Effector memory CD4-positive, alpha-beta T cell (primary cell): ENCODE measurements at places on chromosomes 5 and 9.

GRCh38 chr5:89080467-89081116, 197.6 kb upstream of the MEF2C start:
- DNase-seq, result no peak

GRCh38 chr9:129697656-129698253, 32.3 kb downstream of the PRRX2 start:
- DNase-seq, result no peak

DNA sequence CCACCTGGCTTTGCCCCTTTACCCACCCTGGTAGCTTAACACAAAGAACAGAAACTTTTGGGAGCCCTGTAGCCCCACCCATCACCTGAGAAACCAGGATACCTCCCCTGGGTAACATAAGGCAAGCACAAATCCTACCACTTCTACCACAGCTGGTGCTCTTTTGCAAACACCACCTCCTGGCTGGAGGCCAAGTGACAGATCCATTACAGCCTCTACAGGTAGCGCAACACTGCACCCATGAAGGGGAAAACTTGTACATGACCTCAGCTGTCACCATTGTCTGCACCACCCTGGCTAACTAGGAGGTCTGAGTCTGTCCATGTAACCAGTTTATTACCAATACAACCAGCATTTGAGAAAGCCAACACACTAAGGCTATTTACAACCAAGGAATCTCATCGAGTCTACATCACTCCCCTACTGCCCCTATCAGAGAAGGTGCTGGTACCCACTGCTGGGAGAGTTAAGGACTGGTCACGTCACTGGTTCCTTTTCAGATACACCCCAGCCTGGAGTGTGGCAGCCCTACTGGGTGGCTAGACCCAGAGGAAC, 128.6 kb downstream of the PJA2 start:
- DNase-seq, result no peak

DNA sequence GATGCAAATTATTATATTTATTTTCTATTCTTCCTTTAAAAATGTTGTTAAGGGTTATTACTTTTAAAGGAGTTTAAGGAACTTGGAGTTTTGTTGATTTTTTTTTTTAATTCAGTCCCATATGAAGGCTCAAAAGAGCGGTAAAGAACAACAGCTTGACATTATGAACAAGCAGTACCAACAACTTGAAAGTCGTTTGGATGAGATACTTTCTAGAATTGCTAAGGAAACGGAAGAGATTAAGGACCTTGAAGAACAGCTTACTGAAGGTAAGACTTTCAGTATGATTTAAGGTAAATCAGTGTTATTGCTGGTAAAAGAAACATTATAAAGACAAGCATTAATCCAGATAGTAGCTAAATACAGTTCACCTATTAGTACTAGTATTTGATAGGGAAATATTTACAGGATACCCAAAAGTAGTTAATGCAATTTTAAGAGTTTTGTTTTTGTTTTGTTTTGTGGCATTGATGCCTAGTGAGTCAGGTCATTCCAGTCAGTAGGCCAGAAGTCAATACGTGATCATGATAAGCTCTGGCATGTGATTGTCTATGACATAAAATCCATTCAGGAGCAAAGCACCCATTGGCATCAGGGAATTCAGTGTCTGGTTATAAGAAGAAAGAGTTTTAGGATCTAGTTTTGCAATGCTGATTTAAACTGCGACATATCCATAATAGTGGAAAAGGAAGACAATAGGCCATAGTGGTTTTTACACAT, 49.2 kb downstream of the CNTRL start:
- DNase-seq, result no peak

DNA sequence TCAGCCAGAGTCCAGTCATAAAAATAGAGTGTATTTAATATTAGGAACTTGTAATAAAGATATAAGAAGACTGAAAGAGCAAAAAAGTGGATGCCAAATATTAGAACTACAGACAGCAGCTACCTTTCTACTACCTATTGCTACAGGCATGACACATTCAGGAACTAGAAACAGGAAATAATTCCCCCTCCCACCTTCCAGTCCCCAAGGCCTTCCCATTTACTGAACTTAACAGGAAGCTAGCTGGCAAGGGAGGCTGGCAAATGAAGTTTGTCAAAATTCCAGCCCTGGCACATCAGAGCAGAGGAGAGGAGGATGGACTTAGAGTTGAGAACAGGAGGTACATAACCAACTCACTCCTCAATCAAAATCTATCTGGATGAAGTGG, 50.2 kb upstream of the RIC1 start:
- no peak for DNase-seq

GRCh38 chr9:130891688-130892476, 4.7 kb downstream of the QRFP start:
- DNase-seq, result no peak

DNA sequence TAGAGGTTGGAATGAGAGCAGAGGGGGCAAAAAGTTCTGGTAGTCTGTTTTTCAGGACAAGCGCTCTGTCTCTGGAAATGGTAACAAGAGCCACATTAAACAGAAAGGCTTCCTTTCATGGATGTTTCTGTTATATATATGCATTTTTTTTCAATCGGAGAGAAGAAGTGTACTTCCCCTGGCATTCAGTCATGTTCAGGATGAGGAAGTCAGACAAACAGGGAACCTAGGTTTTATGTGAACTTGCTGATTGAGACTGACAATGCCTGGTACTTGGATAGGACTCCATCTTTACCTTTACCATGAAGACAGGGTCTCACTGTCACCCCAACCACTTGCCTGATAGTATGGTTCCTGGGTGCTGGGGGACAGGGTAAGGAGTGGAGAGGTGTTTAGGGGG, 30.1 kb upstream of the ZBED3 start:
- no peak for DNase-seq

GRCh38 chr9:1096155-1096964, 46.2 kb downstream of the DMRT2 start:
- no peak for DNase-seq

- no peak for DNase-seq
Observed at GRCh38 chr9:123321616-123322272, 34.3 kb upstream of the CRB2 start.

DNA sequence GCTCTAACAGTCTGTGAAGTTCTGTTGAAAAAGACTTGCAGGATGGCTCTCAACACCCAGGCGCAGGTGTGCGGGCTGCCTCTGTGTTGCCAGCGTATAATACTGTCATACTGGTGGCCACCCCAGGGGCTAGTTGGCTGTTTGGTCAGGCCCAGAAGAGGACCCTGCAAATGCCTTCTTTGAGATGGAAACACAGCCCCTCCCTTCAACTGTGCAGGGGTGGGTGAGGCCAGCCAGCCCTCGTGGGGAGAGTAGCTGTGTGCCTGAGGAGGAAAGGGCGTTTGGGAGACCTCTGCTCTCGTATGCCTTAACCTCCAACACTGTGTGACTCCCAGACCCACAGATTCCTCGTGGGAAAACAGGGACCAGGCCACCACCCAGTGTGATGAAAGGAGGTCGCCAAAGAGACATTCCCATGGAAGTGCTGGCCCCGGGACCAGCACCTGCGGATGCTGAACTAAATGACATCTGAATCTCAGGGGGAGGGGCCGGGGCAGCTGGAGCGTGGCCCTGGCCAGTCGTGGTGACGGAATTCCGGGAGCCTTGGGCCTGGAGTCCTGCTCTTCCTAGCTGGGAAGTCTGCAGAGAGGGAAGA, 11.3 kb upstream of the SCGB3A1 start:
- DNase-seq, result no peak

DNA sequence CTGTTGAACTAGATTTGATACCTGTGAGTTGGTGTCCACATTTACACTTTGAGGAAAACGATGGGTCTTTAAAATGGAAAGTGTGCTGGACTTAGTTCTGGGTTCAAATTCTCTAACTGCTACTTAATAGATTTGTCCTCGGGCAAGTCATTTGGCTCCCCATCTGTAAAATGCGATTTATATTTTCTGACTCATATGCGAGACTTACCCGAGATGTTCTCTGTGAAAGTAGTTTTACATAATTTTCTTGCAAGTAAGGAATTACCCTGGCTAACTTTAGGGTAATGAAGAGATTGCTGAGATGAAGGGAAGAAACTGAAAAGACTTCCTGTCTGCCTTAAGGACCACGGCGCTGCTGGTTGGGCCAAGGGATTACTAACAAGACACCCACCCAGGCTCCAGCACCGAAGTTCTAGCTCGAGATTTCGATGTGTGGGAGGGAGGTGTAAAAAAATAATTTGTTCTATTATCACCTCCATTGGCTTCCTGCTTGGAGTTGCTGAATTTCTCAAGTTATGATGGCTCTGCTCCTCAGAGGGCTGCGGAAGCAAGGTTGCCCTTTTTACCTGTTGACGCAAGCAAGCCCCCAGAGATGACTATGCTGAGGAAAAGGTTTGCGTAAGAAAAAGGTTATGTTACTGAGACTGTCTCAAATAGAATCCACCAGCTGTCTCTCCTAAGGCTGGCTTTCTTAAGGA, 24.1 kb downstream of the PCSK1 start:
- no peak for DNase-seq

GRCh38 chr5:169410996-169411783, 110.3 kb upstream of the SLIT3 start:
- DNase-seq, result no peak

DNA sequence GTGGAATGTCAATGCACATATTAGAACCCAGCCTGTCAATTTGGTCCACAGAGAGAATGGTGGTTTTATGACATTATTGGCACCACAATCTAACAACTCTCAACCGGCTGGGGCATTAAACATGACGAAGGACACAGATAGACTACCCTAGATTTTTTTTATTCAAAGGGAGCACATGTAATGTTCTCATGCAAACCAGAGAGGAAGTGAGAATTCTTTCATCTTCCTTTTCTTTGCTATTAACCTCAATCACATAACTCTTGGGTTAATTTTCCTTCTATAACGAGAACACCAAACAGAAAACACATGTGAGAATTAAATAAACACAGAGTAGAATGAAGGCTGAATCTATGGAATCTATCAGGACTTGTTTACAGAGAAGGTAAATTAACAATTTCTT, 94.9 kb upstream of the TNC start:
- DNase-seq, result no peak

DNA sequence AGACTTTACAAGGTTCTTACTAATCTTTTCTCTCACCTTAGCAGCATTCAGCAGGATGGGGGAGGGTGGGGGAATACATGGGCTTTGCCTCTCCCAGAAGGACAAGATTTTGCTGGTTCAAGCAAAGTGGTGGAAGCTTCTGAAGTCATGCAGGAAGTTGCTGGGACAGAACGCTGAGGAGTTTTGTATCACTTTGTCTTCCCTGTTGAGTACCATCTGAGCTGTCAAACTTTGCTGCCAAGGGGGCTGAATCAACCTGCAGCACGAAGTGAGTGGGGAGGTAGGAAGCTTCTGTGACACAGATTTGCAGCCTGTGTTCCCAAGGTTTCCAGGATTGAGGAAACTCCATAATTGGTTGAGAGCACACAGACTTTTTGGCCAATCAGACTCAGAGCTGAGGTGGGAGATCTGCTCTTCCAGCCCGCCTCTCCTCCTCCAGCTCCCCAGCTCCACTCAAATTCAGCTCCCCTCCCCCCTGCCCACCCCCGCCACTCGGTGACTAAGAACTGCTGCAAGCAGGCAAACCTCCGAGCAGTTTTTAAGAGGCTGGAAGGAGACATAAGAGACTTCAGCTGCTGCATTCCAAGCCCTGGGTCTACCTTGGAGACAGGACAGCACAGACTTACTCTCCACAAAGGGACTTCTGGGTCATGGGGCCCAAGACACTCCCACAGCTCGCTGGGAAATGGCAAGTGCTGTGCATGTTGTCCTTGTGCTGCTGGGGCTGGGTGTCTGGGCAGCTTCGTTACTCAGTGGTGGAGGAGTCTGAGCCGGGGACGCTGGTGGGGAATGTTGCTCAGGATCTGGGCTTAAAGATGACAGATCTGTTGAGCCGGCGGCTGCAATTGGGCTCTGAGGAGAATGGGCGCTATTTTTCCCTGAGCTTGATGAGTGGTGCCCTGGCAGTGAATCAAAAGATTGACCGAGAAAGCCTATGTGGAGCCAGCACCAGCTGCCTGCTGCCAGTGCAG, at the start of gene PCDHGC5:
PCDHGC5 (plus strand) TSS at position 491 of the 971 bp plus-strand sequence; CDS start at position 651, 160 bp downstream.
- no peak for DNase-seq

DNA sequence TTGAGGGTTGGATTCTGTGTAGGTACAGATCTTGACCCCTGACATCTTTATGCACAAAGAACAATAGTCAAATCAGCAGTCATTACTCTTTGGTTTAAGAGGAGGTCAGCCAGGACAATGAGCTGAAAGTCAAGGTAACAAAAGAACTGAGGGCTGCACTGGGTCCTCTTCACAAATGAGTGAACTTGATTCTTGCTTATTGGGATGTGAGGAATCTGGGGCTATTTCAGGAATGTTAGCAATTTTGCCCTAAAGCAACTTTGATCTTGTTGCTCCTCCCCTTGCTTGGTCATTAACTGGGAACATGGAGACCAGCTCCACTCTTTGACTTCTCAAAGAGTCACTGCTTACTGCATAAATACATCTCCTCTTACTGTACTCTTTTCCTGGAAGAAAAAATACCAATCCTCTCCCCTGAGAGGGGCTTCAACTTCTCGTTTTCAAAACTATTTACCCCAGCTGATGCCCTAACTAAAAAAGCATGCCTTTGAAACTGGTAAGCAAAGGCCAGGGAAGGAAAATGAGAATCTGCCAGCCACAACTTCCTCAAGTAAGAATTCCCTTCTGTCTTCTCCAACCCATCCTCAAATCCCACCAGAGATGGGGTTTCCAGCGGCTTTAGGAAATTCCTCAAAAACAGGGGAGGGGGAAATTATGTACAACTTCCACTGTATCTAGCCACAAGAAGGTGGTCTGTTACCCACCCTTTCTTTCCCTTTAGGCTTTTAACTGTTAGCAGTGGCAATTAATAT, 368.3 kb downstream of the ENC1 start:
- DNase-seq, result no peak

DNA sequence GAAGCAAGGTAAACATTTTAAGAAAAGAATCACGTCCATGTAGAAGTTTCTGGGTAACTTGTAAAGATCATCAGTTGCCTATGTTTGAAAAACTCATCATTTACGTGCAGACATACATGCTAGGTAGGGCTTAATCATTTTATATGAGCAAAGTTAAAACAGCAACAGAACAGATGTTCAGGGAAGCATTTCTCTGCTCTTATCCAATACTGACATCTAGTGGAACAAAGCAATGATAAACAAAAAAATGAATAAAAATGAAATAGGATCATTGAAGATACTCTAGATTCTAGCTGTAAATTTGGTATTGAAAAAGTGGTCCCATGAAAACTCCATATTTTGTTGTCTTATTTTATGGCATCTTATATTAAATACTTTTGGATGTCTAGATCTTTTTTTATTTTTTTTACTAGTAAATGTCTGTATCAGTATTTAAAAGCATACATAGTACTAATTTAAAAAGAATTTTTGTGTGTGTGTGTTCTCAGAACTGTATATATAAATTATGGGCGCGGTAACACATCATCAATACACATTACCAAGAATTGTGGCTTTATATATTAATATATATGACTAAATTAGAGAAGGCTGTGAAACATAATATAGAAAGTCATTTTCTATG, 1050.2 kb downstream of the CDH12 start:
- DNase-seq, result no peak

GRCh38 chr5:68273717-68274409, 58.3 kb downstream of the PIK3R1 start:
- DNase-seq, result no peak

GRCh38 chr5:68315679-68316271, 100.2 kb downstream of the PIK3R1 start:
- DNase-seq, result peak; percentile 16

GRCh38 chr9:88945636-88946333, 45.5 kb upstream of the S1PR3 start:
- no peak for DNase-seq

- no peak for DNase-seq
Observed at GRCh38 chr5:139734539-139734916, 61.1 kb upstream of the PSD2 start.

GRCh38 chr5:148969291-148969690, 93.6 kb downstream of the SH3TC2 start:
- DNase-seq, result no peak
